Activated T-helper 1 cell treated with Interleukin-2 at 50 U/mL for 16 hours (primary cell): ENCODE measurements at places on chromosomes 7 and 10.

DNA sequence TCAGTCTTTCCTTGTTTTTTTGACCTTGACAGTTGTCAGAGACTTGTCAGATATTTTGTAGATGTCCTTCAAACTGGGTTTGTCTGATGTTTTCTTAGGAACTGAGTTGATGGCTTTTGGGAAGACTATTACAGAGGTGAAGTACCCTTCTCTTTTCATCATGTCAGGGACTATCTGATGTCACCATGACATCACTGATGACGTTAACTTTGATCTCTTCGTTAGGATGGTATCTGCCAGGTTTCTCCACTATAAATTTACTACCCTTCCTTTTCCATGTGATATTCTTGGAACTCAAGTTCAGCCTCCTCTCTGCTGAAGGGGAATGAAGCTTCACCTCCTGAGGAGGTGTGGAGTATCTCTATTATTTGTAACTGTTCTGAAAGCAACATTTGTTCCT lies 78.5 kb downstream of the SUGCT start:
- no peak for DNase-seq

DNA sequence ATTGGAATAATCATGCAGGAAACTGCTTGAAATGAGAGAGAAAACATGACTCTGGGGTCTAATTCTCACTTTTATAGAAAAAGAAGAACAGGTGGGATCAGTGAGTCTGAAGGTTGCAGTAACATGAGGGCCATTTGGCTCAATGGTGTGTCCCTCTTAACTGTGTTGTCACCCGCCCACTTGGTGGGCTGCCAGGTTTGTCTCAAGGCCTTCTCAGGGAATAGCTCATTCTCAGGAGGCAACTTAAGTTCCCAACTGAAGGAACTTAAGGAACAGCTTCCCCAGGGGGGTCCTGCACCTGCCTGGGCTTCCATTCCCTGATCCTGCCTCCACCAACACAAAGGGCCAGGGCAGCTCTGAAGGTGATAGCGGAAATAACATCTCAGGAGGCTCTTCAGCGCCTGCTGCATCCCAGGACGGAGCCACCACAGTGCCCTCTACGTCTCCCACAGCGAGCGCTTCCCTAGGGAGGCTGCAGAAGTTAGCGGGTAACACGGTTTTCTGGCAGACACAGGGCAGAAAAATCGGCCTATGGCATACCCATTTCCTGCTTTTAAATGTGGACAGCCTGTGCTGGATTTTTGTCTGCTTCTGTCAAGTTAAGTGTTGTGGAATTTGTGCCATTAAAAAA lies 88.8 kb downstream of the ZRANB1 start:
- no peak for DNase-seq

GRCh38 chr7:117190104-117190503 lies 132.8 kb downstream of the WNT2 start:
- no peak for DNase-seq

- DNase-seq = no peak
Observed at GRCh38 chr7:96832092-96832662, 122.5 kb upstream of the SEM1 start.

- no peak for DNase-seq
Observed at GRCh38 chr10:60335708-60336107, 54.0 kb downstream of the ANK3 start.

DNA sequence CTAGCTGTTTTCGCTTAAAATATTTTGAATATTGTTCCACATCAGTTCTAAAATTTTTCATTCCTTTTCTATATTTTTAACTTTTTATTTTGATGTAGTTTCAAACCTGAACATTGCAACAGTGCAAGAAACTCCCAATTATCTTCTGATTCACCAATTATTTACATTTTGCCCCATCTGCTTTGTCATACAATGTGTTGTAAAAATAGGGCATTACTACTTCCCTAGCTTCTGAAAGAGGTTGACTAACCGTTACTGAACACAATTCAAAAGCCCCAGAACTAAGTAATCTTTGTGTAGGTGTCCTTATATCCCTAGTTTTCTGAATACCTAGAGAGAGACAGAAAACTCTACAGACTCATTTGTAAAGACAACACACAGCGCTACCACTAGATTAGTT lies 86.7 kb downstream of the AVL9 start:
- no peak for DNase-seq

- DNase-seq = no peak
Observed at GRCh38 chr10:44662051-44662450, 249.1 kb upstream of the TMEM72 start.

GRCh38 chr7:112212571-112212970 lies 6.1 kb downstream of the ZNF277 start:
- no peak for DNase-seq

DNA sequence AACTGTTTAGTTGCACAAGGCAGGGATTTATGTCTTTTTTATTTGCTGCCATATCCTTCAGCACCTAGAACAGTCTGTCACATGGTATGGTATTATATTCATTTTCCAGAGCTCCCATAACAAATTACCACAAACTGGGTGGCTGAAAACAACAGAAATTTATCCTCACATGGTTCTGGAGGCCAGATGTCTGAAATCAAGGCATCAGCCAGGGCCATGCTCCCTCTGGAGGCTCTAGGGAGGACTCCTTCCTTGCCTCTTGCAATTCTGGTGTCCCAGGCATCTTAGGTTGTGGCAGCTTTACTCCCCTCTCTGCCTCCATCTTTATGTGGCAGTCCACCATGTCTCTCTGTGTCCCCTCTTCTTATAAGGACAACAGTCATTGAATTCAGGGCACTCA lies 43.1 kb downstream of the MET start:
- DNase-seq = no peak

GRCh38 chr10:120456626-120457430 lies at the start of gene PLPP4:
TSS of gene PLPP4 (plus strand) at chr10:120457227. CDS start at chr10:120457306, 79 bp downstream.
- DNase-seq = no peak

- DNase-seq = no peak
Observed at GRCh38 chr10:97685395-97685958, 1.6 kb downstream of the AVPI1 start.

DNA sequence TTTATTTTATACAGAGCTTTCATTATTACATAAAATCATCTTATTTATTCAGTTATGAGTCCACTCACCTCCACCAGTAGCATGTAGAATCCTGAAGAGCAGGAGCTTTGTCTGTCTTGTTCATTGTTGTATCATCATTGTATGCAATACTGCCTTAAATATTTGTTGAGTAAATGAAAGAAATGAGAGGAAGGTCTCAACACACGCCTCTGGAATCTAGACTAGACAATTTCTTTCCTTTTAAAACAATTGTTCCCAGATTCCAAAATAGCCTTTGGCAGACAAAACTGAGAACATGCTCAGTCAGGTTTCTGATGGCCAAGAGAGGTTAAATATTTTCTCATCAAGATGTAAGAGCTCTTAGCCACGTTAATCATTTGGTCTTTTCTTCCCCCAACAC lies 173.1 kb upstream of the AGR3 start:
- DNase-seq = no peak

DNA sequence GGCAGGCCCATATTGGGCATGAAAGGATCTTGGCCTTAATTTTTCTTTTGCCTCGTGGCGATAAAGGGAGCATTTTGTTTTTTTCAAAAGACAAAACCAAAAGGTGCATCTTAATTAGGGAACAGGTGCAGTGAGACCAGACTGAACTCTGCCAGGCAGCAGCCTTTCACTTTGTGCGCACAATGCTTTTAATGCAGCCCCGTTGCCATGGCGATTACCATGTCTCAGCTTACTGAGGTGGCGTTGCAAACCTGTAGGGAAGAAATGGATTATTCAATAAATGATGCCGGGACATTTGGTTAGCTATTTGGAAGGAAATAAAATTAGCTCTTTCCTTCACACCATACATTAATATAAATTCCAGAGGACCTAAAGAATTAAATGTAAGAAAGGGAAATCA lies 61.9 kb downstream of the MYL10 start:
- no peak for DNase-seq
